Right atrium auricular region (tissue), 2 donors: ENCODE measurements at places on chromosomes 16 and 17. TPM values are rescaled to one million over a fixed set of nuclear protein-coding genes. Genes with fewer than 3 reads are reported as not detected.

- no peak for DNase-seq
Measured at GRCh38 chr16:66924527-66925321, 611 bp downstream of the RRAD start.

- no peak for DNase-seq
Measured at GRCh38 chr16:75565640-75566039, 539 bp upstream of the GABARAPL2 start.

CTDNEP1 gene
- 55.0 TPM for total RNA-seq

SLC35G6 gene
- total RNA-seq, result not detected

CCL2 gene
- 118 TPM for total RNA-seq
